ENCODE measurements at places on chromosomes 16 and 17. TPM values are rescaled to one million over a fixed set of nuclear protein-coding genes. Genes with fewer than 3 reads are reported as not detected.

DNA sequence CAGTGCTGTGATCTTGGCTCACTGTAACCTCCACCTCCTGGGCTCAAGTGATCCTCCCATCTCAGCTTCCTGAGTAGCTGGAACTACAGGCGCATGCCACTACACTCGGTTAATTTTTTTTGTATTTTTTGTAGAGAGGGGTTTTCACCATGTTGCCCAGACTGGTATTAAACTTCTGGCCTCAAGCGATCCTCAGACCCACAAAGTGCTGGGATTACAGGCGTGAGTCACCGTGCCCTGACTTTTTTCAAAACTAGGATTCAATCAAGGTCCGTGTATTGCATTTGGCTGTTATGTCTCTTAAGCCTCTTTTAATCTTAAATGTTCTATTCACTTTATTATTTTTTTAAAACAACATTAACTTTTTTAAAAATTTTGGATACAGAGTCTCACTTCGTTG, 4.3 kb upstream of the CCL22 start:
- no peak for DNase-seq

- no peak for DNase-seq
These were observed 21.6 kb downstream of the NDE1 start for GRCh38 chr16:15671530-15672117.

DNA sequence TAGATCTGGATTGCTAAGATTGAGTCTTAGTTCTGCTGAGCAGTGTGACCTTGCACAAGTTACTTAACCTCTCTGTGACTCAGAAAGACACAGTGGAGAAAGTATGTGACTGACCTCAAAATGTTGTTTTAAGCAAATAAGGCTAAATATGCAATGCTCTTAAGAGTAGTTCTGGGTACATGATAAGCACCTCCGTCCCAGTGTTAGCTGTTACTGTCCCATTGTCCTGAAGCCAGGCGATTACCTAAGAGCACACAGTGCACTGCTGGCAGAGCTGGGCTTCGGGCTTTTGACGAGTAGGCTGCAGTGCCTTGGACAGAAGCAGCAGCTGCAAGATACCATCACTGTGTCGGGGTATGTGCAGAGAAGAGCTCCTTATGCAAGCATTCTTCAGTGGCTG, 32.7 kb upstream of the FOXF1 start:
- no peak for DNase-seq

DNA sequence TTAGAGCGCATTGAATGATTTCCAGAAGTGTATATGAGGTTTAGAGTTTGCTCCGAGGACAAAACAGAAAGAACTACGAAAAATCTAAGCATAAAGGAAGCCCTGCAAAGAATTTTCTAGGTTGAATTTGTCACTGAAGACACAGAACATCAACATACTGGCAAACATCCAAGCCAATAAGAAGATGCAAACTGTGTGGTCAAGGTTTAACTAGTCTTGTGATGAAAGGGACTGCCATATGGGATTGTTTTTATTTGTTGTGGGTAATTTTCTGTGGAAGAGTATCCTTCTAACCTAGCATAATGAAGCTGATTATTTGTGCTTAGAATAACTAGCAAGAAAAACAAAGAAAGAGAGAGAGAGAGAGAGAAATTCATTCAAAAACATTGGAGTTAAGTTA, 492.0 kb upstream of the ERCC4 start:
- DNase-seq, result no peak

DNA sequence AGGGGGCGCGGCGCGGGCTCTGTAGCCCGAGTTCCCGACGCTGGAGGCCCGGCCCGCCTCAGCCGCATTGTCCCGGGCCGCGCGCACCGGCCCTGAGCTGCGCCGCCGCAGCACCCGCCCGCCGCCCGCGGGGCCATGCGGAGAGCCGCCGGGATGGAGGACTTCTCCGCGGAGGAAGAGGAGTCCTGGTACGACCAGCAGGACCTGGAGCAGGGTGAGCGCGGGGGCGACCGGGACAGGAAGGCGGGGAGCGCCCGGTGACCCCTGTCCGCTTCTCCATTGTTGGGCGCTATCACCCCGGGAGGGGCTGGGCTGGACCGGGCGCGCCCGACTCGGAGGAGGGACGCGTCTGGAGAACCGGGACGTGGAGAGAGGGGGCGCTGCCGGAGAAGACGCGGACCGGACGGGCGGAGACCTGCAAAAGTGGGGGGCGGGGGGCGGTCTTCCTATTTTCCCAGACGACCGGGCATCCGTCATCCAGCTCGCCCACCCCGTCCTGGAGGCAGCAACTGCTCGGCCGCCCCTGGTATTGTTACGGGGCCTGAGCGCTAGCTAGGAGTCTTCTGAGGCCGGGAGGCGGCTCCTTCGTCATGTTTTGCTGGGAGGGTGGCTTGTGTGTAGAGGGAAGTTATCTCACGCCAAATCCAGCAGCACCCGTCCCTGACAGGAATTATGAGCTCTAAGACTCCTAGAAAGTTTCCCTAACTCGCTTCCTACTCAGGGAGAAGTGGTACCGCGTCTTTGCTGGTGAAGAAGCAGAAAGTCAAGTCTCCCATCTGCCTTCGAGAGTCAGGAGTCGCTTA, 678 bp downstream of the CDR2L start:
- DNase-seq, result peak; percentile 93

GRCh38 chr17:38727736-38728135, 2.4 kb upstream of the CISD3 start:
- DNase-seq, result no peak

- DNase-seq, result no peak
These were observed 209.8 kb upstream of the CHMP6 start for GRCh38 chr17:80781807-80782277.

- peak; percentile 76 for DNase-seq
These were observed 606 bp downstream of the THAP11 start for GRCh38 chr16:67842509-67843342.

GRCh38 chr17:38441429-38442061, 13.3 kb downstream of the ARHGAP23 start:
- no peak for DNase-seq

DNA sequence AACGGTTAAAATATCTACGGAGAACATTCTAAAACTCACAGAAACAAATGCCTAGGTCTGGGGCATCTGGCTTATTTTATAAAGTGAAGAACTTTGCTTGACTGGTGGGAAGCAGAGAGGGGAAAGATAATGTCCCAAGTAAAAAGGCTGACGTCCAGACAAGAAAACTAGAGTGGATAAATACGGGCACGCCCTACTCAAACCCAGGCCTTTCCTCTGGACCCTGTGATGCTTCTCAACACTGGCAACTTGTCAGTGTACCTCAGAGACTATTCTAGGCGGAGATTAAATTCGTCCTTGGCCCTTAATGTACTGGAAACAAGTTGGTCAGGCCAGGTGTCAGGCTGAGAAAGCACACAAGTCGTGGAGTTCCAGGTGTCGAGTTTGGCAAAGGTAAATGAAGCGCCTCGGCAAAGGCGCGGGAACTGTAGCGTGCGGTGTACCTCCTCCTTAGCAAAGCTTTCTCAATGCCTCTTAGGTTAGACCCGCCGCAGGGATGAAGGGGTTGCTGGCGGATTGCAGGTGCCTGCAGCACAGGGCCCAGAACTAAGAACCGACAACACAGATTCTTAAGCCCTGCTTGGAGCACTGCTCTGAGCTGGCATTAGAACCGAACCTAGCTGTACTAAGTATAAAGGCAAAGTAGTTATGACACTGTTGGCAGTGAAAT, 668 bp upstream of the UNK start:
- DNase-seq, result peak; percentile 34

DNA sequence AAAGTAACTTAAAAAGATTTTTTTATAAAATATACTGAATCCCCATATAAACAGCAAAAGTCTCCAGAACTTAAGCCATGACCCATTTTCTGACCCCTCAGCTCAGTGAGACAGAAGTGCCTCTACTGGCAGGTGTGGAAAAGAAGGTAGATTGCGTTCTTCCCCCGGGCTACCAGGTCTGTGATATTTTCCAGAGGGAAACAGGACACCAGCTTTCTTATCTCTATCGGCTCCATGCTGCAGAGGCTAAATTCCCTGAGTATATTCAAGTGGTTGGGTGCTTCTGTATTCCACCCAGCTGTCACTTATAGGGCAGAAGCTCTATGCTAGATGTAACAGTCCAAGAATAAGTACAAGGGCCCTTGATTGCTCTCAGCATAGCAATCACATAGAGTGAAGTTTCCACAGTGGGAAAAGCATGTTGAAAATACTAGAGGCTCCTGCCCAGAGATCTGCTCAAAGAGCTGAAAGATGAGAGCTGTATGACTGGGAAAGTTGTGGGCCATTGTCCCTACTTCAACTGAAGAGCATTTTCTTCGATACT, 687.3 kb downstream of the CDH11 start:
- no peak for DNase-seq

Gene AOC3
- polyA plus RNA-seq, result 2.3 TPM

Gene KRTAP4-5
- polyA plus RNA-seq, result not detected

Gene CDRT15L2
- not detected for polyA plus RNA-seq

Gene KRT14
- 1.9 TPM for polyA plus RNA-seq

Gene DNASE1L2
- 0.80 TPM for polyA plus RNA-seq
